IMR-90 (cell line): ENCODE measurements at places on chromosomes 4 and X.

- no peak for DNase-seq
Measured at GRCh38 chr4:3308691-3309090, 15.9 kb downstream of the RGS12 start.

- DNase-seq: no peak
Measured at GRCh38 chr4:123954220-123954619, 557.6 kb downstream of the SPRY1 start.

GRCh38 chr4:188091-188490 is 63.8 kb downstream of the ZNF718 start:
- no peak for DNase-seq

DNA sequence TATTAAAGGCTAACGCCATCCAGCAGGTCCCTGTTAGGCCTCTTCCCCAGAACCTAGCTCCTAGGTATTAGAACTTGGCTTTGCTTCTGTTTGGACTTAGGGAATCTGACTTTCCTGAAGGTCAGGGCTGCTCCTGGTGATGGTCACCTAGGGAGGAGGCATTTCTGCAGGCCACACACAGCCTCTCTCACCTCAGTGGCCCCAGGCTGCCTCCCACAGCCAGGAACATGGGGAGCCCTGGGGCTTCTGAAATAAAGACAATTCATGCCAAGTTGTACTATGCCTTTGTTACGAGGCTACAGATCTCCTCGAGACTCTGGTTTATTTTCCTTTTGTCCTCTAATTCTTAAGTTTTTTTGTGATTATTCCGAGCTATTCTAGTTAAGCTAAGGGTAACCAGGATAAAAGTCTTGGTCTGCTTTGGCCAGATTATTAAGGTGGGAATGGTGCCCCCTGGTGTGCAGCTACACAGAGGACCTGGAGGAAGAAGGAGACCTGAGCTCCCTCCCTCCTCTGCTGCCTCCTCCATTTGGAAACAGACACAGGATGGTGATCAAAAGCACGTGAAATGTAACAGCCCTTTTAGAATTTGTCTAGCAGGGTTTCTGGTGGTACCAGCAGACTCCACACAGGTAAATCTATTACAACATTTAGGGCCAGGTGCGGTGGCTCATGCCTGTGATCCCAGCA is 131.0 kb downstream of the DCLK2 start:
- peak; percentile 71 for DNase-seq

DNA sequence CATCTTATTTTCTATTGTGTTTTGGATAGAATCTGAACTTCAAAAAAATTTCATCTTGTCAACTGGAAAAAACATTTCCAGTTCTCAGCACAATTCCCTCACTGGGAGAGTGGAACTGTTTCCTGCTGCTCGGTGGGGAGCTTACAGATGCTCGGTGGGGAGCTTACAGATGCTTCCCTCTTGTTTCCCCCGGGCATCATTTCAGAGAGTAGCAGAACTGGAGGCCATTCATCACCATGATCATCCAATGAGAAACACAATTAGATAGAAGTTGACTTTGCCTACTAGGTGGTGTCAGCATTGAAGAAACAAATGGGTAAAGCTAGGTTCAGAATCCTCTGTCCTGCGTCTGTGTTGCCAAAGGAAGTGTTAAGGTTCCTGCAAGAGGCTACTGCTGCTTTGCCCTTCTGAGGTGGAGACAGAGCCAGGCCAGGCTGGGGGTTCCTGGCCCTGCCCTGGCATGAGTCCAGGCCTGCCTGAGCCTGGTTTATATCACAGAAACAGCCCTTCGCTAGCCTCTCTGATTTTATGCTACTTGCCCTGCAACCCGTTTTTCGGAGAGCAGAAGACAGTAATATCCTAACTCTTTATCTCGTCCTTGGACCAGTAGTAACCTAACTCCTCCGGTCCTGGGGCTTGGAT is 70.6 kb downstream of the TAPT1 start:
- no peak for DNase-seq

GRCh38 chr4:172957216-172957615 is 211.4 kb upstream of the GALNT7 start:
- no peak for DNase-seq

- no peak for DNase-seq
Measured at GRCh38 chrX:42804524-42804923, 26.6 kb upstream of the PPP1R2C start.

- no peak for DNase-seq
Measured at GRCh38 chr4:2792396-2792710, 532 bp upstream of the SH3BP2 start.

GRCh38 chr4:150501009-150501727 is 80.8 kb upstream of the MAB21L2 start:
- peak; percentile 89 for DNase-seq

- DNase-seq: no peak
Measured at GRCh38 chr4:3572363-3572762, 40.1 kb upstream of the LRPAP1 start.

DNA sequence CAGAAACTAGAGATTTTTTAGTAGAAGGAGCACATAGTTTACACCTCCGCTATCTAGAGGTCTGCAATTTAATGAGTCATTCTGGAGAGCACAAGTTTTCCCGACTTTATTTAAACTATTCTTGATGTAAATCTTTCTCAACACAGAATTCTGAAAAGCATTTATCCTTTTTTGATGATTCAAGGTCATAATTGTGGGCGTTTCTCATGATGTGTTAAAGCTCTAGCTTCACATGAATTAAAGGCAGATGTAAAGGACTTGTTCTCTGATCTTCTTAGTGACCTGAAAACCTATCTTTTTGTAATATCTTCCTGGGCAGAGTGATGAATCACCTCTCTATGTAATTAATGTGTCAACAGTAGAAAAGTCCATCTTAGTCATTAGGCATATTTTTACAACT is 128.8 kb downstream of the COMMD8 start:
- peak; percentile 71 for DNase-seq

DNA sequence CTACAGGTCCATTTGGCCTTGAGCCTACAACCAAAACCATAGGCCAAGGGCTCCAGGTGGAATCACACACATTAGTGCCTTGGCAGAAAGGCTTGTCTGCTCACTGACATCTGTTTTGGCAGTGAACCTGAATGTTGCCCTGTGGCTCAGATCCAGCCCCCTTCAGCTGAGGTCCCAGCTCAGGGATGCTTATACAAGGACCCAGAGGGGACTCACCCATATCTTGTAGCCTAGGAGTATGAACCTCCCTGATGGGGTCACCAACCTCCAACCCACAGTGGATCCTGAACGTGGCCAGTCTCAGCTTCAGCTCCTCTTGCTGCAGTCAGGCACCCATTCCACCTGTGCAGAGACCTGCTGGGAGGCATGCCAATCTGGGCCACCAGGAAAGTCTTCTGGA is 50.8 kb upstream of the HMX1 start:
- DNase-seq: no peak

DNA sequence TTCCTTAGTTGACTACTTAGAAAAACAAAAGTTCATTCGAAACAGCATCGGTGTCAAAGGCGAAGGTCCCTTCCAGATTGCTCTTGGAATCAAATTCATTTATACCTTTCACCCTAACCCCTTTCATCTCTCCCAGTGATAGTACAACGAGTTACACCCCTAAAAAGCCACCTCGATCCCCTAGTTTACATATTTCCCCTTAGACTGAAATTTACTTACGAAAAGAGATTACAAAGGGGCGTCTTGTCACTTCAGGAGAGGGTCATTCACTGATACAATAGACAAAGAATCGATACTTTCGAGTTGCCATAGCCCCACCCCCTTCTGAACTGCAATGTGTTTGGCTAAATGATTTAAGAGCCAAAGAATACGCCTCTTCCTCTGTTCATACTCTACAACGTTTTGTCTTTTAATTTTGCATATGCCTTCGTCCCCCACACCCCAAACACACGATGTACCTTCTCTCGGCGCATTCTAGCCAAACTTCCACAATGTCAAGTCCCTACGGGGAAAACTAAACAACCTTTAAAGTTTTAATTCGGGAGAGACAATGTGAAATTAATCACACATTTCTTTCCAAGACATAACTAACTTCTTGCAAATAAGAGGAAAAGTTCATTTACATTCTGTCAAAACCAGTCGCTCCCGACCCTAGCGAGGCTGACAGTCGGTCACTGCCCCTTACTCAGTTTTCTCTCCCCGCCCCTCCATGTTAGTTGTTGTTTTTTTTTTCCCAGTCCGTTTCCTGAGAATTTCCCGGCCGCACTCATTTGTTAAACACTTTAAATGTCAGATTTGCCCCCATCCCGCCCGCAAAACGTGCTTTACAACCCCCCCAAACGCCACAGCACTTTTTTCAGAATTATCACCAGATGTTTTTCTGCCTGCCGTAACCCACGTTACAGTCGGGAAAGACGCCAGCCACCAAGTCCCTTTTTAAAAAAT is 88.6 kb downstream of the HPRT1 start:
- no peak for DNase-seq

DNA sequence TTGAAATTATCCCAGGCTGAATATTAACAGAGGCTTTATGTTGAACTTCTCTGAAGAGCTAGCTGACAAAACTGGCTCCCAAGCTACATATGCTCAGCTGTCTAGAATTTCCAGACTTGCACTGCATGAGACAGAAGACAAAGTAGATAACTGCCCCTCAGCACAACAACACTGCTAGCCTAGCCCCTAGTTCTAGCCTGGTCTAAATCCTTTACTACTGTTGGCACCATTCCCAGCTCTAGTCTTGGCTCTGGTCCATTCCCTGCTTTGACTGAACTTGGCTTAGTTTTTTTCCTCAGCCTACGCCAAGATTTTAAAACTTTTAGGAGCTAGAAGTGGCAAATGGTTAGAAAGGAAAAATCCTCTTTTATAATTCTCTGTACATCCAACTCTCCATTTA is 7.6 kb upstream of the OPHN1 start:
- DNase-seq: peak; percentile 68

DNA sequence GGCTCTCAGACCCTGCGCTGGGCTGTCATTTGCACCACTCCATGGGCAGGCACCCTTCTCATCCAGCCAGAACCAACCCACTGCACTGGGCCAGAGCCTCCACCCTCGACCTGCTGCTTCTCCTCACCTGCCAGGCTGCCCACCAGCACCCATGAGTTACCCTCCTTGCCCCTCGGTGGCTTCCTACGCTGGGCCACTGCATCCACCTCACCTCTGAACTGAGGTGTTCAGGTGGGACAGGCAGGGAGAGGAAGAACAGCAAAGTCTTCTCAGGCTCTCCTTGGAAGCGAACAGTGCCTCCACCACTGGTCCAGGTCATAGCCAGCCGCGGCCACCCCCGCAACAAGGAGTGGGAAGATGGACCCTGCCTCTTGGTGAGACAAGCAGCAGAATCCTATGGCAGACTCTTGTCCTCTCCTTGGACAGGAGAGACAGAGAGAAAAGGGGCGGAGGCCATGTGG is 32.4 kb upstream of the HMX1 start:
- no peak for DNase-seq

DNA sequence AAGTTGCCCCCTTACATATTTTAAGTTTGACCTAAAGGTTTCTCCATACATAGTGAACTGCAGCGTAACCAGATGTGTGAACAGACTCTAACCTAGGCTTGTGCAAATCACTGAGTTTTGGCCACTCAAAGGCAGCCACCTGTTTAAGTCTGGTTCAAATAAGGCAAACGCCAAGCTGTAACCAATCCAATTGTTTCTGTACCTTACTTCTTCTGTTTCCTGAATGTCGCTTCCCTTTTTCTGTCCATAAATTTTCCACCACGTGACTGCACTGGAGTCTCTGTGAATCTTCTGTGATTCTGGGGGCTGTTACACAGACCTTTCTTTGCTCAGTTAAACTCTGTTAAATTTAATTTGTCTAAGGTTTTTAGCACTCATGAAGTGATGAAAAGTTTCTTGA is 618.8 kb downstream of the GLUD2 start:
- no peak for DNase-seq

- DNase-seq: no peak
Measured at GRCh38 chrX:133888984-133889383, 96.4 kb downstream of the GPC3 start.

GRCh38 chr4:150904671-150905070 is 110.4 kb downstream of the LRBA start:
- no peak for DNase-seq

DNA sequence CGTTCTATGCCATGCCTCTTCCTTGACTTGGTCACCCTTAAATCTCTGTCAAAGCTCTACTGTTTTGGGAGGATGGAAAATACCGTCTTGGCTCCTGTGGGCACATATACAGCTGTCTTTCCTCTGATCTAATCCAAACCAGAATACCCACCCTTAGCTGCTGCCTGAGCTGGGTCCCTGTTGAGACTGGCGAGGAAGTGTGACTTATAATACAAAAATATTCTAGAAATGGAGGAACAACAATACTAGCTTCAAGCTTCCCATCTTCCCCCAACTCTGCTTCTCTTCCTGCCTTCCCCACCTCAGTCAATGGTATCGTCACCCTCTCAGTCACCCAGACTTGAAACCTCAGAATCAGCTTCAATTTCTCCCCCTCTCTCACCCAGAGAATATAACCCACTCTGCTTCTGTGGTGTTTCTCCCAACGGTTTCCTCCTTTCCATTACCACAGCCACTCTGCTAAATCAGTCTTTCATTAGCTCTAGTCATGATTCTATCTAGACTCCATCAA is 599 bp upstream of the IL2RG start:
- no peak for DNase-seq

DNA sequence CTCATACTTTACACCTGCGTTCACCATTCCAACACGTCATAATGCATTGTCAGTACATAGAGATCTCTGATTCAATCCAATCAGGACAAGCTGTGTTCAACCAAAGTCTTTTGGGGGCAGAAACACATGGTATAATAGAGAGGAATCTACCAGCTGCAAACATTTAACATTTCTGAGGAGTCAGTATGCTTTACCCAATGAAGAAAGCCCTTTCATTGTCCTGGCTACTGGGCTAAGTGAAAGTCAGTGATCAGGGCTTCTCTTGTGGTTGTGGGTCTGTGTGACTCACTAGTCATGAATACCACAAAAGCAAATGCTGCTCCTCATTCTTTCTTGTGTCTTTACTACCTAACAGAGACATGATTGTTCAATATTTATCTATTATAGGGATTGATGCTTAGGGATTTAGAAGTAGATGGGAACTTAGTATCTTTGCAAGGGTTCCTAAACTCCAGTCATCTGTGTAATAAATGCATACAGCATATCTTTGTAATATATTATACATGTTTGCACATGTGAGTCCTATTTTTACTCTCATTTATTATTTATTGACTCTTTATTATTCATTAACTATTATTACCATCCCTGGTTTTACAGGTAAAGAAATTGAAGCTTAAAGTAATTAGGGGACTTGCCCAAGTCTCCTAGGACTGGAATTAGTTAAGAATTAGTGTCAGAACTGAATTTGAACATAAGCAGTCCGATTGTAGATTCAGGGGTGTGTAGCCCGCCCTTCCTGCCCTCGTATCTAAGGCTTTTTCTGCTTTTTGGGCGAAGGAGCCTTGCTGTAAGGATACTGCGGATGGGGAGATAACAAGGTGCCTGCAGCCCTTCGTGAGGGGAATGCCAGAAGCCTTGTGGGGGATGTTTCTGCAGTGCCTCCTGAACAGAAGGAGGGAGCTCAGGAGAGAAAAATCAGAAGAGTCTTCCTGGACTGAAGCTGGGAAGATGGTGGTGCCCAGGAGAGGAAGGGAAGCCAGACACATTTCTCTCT is 353.1 kb upstream of the BOD1L1 start:
- peak; percentile 96 for DNase-seq

- DNase-seq: no peak
Measured at GRCh38 chr4:114866901-114867670, 246.3 kb downstream of the NDST4 start.
